ENCODE measurements at places on chromosomes 1 and 21.

GRCh38 chr1:111541721-111542120 lies 38.3 kb upstream of the ADORA3 start:
- no peak for DNase-seq
- H3K27me3 ChIP-seq, result no peaks in the 10 kb centered on the region
- no peak overlapping the region for H3K27ac ChIP-seq
- no peak overlapping the region for H3K4me3 ChIP-seq
- no peaks in the 10 kb centered on the region for H3K36me3 ChIP-seq

GRCh38 chr1:153990468-153991150 lies at the start of gene RPS27:
Gene RPS27 (plus strand): TSS chr1:153990762. CDS start chr1:153990797, 35 bp downstream.
- peak within 1 kb of the TSS; percentile 99 for H3K27ac ChIP-seq
- H3K36me3 ChIP-seq, result peaks cover 44% of the 10 kb centered on the region

DNA sequence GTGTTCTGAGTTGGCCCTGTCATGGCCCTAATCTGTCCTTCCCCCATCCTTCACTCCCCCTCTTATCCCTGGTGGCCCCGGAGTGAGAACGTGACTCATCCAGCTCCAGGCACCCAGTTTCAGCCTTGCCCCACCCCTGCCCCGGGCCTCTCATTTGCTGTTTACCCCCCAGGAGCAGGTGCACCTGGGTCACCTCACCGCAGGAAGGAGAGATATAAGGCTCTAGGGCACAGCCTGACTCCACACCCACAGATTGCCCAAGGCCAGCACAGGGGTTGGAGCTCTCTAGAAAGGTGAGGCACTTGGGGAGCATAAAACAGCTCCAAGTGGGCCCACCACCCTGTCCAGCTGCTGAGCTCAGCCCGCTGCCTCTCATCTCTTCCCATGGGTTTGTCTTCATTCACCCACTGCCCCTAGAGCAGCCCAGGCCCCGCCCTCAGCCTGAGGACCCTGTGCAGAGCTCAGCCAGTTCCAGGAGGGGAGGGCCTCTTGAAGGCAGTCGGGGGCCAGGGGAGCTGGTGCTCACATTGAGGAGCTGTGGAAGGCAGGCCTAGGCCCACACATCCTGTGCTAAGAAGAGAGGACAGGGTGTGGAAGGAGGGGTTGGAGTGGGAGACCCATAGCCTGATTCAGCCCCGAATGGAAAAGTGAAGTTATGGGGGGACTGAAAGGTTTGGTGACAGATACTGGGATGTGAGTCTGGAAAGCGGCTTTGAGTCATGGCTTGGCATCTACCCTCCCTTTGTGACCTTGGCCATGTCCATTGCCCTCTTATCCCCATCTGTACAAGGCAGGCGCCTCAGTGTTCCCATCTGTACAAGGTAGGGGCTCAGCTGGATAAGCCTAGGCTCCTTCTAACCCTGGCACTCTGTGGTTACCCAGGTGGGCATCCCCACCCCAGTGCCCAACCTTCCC lies 16.1 kb upstream of the GPR37L1 start:
- no peaks in the 10 kb centered on the region for H3K4me1 ChIP-seq
- no peaks in the 10 kb centered on the region for H3K36me3 ChIP-seq

GRCh38 chr1:56028244-56028643 lies 551.1 kb downstream of the PLPP3 start:
- no peak for DNase-seq
- peaks cover 14% of the 10 kb centered on the region for H3K27me3 ChIP-seq
- no peaks in the 10 kb centered on the region for H3K36me3 ChIP-seq
- no peak overlapping the region for H3K27ac ChIP-seq

- H3K27ac ChIP-seq, result peak overlapping the region; percentile 16
- H3K36me3 ChIP-seq, result peaks cover 20% of the 10 kb centered on the region
- peaks cover 67% of the 10 kb centered on the region for H3K4me1 ChIP-seq
- DNase-seq, result no peak
- no peaks in the 10 kb centered on the region for H3K27me3 ChIP-seq
- H3K4me3 ChIP-seq, result peak overlapping the region; percentile 69
Observed at GRCh38 chr21:34988139-34988538, 61.0 kb downstream of the RUNX1 start.

DNA sequence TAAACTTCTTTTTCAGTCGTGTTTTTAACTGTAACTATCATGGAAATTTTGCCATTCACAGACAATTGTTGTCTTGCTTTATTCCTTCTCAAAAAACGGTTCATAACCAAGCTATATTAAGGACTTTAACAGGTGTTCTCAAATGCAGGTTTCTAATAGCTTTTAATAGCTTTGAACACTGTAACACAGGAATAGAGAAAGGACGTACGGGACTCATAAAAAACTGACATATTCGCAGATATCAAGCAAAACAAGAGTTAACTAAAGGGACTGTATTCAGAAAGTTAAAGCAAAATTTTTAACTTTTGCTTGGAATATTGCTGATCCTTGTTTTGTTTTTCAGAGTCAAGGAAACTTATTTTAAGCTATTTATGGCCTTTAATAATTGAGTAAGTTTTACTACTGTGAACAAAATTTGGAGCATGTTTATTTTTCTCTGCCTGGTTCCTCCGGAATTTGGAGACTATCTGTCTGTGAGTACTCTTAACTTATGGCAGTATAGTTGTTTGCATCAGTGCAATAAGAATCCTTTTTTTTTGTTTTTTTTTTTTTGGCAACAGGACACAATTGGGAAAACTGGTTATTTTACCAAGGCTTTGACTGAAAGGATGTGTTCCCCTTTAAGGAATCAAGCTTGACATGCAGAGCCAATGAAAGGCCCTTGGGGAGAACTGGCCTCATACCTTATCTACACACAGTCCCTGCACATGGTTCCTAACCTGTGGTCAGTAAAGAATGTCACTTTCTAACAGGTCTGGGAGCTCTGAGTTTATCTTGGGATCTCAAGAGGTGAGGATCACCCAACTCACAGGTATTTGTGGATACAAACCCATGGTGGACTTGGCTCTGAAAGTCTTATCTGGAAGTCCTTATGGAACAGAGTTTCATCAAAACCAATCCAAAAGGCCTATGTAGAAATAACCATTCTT lies 5.8 kb upstream of the CD46 start:
- H3K27ac ChIP-seq, result no peak overlapping the region
- H3K27me3 ChIP-seq, result no peaks in the 10 kb centered on the region
- no peaks in the 10 kb centered on the region for H3K36me3 ChIP-seq
- DNase-seq, result no peak
- H3K4me3 ChIP-seq, result no peak overlapping the region
- peaks cover 10% of the 10 kb centered on the region for H3K4me1 ChIP-seq

DNA sequence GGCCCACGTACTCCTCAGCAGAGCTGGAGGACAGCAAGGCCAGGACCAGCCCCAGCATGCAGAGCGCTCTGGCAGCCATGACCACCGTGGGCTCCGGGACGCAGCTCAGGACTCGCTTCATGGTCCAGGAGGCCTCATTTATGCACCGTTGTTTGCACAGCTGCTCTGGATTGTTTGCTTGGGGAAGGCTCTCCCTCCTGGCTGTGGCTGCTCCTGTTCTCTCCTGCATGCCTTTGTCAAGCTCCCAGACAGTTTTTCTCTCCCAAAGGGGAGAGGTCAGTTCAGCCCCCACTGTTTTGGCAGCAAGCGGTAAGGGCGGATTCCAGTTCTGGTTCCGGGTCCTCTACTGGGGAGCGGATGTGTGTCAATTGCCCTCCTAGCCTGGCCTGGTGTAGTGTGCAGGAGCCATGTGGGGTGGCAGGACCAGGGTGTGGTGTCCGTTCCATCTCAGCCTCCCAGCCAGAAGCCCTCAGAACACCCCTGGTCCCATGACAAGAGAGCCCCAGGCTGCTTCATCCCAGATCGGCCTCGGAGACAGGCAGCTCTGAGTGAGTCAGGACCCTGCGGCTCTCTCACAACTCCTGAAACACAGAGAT lies at the start of gene TFF3:
Gene TFF3 (minus strand): TSS at position 114 of the 596 bp plus-strand sequence. CDS start 35 bp downstream, at position 79.
- H3K36me3 ChIP-seq, result no peaks in the 10 kb centered on the region
- no peaks in the 10 kb centered on the region for H3K27me3 ChIP-seq
- H3K4me3 ChIP-seq, result no peak within 1 kb of the TSS
- H3K4me1 ChIP-seq, result peaks cover 17% of the 10 kb centered on the region
- no peak within 1 kb of the TSS for H3K27ac ChIP-seq

GRCh38 chr1:41813755-41814745 lies 104.7 kb downstream of the HIVEP3 start:
- H3K36me3 ChIP-seq, result no peaks in the 10 kb centered on the region
- H3K4me1 ChIP-seq, result peaks cover 30% of the 10 kb centered on the region
- DNase-seq, result no peak
- H3K4me3 ChIP-seq, result no peak overlapping the region

DNA sequence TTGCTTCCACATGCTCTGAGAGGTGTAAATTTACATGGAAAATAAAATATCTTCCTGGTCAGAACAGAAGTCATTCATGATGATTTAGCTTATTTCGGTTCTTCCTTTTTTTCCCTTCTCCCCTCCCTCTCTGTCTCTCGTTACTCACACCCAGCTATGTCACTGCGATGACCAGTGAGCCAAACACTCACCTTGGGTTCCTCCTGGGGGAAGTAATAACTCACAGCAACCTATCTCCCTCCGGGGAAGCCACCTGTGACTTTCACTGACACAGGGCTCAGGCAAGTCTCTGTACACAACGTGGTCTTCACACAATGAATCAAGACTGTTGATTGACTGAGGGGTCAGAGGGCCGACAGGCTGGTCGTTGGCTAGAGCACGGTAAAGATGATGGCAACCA lies 135.3 kb upstream of the VANGL1 start:
- no peak for DNase-seq
- peaks cover 6% of the 10 kb centered on the region for H3K27me3 ChIP-seq
- no peak overlapping the region for H3K4me3 ChIP-seq
- H3K4me1 ChIP-seq, result no peaks in the 10 kb centered on the region
- H3K27ac ChIP-seq, result no peak overlapping the region
- H3K36me3 ChIP-seq, result no peaks in the 10 kb centered on the region

DNA sequence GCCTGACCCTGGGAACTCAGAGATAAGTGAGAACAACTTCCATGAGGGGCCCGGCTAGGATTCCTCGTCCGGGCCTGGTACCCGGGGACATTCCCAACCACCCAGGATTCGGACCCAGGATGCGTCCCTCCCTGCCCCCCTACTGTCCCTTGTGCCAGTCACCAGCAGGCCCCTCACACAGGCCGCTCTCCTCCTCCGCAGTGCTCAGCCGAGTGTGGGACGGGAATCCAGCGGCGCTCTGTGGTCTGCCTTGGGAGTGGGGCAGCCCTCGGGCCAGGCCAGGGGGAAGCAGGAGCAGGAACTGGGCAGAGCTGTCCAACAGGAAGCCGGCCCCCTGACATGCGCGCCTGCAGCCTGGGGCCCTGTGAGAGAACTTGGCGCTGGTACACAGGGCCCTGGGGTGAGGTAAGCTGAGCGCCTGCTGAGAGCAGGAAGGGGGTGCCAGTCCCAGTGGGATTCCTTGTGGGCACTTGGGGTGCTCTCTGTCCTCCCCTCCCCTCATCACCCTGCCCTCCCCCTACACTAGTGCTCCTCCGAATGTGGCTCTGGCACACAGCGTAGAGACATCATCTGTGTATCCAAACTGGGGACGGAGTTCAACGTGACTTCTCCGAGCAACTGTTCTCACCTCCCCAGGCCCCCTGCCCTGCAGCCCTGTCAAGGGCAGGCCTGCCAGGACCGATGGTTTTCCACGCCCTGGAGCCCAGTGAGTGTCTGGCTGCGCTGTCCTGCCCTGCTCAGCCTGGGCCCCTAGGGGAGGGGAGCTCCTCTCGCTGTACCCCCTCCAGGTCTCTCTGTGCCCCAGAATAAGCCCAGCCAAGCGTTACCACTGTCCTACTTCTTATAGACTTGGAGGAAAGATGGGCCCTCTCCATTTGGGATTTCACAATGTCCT lies 9.8 kb downstream of the ADAMTSL4 start:
- no peak overlapping the region for H3K4me3 ChIP-seq
- no peaks in the 10 kb centered on the region for H3K27me3 ChIP-seq
- no peak overlapping the region for H3K27ac ChIP-seq
- no peak for DNase-seq
- peaks cover 36% of the 10 kb centered on the region for H3K4me1 ChIP-seq

DNA sequence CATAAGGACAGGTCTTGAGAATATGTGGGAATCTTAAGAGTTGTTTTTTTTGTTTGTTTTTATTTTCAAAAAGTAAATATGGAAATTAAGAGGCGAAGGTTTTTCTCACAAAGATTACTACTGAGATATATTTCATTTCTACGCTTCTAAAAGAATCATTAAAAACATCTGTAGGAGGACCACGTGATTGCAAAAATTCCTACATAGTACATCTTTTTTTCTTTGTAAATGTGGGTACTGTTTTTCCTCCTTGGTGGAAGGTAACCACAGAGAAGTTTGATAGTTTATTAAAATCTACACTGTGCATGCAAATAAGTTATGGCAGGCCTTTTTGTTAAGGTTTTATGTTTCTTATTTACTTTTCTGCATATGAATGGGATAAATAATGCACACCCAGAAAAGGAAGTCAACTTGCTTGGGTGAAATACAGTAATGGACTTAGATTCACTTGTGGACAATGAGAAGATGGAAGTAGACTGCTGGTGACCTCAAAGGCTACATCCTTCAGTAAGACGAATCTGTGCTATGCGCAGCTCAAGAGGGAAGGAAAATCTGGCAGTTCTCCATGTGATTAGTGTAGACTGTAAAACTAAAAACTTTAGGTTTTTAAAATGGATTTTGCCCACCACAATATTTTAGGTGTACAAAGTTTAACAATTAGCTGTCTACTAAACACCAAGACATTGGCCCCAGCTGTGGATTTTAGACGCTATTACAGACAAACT lies 2.0 kb downstream of the AK5 start:
- H3K27me3 ChIP-seq, result peaks cover 40% of the 10 kb centered on the region
- H3K27ac ChIP-seq, result no peak overlapping the region
- H3K4me1 ChIP-seq, result peaks cover 34% of the 10 kb centered on the region
- H3K4me3 ChIP-seq, result no peak overlapping the region
- H3K36me3 ChIP-seq, result no peaks in the 10 kb centered on the region

DNA sequence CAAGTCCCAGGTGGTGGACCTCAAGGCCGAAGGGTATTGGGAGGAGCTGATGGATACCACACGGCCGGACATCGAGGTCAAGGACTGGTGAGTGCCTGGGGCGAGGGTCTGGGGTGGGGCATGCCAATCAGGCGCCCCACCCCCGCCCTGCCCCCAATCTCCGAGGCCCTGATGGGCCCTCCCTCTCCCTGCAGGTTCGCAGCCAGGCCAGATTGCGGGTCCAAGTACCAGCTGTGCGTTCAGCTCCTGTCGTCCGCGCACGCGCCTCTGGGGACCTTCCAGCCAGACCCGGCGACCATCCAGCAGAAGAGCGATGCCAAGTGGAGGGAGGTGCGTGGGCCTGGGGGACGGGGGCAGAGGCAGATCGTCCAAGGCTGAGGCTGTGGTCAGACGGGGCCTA lies 3.9 kb downstream of the FBXO44 start:
- H3K27me3 ChIP-seq, result no peaks in the 10 kb centered on the region
- no peak overlapping the region for H3K27ac ChIP-seq
- H3K4me1 ChIP-seq, result peaks cover 9% of the 10 kb centered on the region
- no peak for DNase-seq
- H3K4me3 ChIP-seq, result no peak overlapping the region

- H3K4me1 ChIP-seq, result peaks cover 88% of the 10 kb centered on the region
- peak within 1 kb of the TSS; percentile 91 for H3K27ac ChIP-seq
- H3K4me3 ChIP-seq, result peak within 1 kb of the TSS; percentile 95
- DNase-seq, result peak; percentile 35
- H3K36me3 ChIP-seq, result peaks cover 51% of the 10 kb centered on the region
- no peaks in the 10 kb centered on the region for H3K27me3 ChIP-seq
Observed at GRCh38 chr1:160646711-160647328, at the start of gene SLAMF1. Gene SLAMF1 (minus strand): TSS chr1:160647044. CDS start chr1:160646945, 99 bp downstream.

- no peak for DNase-seq
- H3K36me3 ChIP-seq, result peaks cover 2% of the 10 kb centered on the region
- H3K4me1 ChIP-seq, result peaks cover 37% of the 10 kb centered on the region
- peak overlapping the region; percentile 83 for H3K27ac ChIP-seq
Observed at GRCh38 chr1:2198571-2198970, 4.0 kb upstream of the FAAP20 start.

GRCh38 chr1:118204105-118204504 lies 19.1 kb upstream of the SPAG17 start:
- no peaks in the 10 kb centered on the region for H3K36me3 ChIP-seq
- DNase-seq, result no peak
- no peaks in the 10 kb centered on the region for H3K27me3 ChIP-seq
- no peak overlapping the region for H3K27ac ChIP-seq

All from activated B cell treated with CpG ODN at 0.5 μM for 24 hours (primary cell).